Activated CD8-positive, alpha-beta memory T cell treated with anti-CD3 and anti-CD28 coated beads, Interleukin-2, amount 50 U/mL, for 48 hours (primary cell): ENCODE measurements at places on chromosomes 16 and 17.

GRCh38 chr17:62670202-62670821 is 42.8 kb downstream of the MRC2 start:
- no peak for DNase-seq

DNA sequence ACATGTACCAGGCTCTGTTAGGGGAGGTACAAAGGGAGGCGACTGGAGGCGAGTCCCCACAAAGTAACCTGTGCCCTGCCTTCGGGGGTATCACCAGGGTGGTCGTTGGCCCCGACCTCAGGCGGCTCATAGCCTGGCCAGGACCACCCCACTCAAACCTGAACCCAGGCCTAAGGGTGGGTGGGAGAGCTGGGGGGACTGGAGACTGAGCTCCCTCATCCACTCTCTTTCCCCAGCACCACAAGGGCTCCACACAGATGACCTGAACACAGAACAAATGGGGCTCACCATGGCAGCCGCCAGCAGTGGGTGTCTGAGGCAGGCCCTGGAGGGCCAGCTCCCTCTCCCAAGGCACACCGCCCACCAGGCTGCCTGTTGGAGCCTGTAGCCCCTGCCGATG is 120.6 kb upstream of the TNRC6C start:
- no peak for DNase-seq

- DNase-seq, result no peak
These were observed 58.7 kb downstream of the KLHDC4 start for GRCh38 chr16:87707097-87707496.

DNA sequence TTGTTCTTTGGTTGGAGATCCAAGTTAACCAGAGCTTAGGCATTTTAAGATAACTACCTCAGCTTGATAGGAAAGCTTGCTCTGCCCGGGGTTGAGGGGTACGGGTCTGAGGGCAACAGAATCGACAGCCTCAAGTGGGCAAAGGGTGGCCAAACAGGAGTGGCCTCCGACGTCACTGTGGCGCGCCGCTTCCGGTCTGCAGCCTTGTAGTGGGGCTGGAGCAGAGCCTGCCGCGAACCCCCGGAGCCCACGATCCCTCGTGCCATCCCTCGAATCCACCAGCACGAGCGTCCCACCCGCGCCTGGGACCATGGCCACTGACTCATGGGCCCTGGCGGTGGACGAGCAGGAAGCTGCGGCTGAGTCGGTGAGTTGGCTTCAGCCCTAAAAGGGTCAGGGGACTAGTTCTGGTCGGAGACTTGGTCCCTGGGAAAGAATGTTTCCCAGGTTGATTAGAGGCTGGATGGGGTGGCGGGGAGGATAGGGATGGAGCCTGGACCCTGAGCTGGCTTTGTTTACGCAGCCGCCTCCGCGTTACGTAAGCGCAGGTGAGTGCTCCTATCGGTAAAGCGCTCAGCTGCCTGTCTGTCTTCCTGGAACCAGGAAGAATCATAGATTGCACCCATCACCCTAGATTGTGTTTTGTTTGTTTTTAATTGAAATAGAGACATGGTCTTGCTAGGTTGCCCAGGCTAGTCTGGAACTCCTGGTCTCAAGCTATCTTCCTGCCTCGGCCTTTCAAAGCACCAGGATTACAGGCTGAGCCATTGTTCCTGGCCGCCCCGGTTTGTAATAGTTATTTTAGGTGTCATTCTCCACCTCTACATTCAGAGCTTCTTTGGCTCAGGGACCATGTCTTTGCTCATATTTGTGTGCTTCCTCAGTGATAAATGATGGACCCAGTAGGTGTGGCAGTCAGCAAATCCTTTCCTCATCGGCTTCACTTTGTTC is at the start of gene DDX19B:
DDX19B (plus strand) TSS at position 199 of the 951 bp plus-strand sequence; CDS start at position 311, 112 bp downstream.
- DNase-seq, result peak; percentile 84

DNA sequence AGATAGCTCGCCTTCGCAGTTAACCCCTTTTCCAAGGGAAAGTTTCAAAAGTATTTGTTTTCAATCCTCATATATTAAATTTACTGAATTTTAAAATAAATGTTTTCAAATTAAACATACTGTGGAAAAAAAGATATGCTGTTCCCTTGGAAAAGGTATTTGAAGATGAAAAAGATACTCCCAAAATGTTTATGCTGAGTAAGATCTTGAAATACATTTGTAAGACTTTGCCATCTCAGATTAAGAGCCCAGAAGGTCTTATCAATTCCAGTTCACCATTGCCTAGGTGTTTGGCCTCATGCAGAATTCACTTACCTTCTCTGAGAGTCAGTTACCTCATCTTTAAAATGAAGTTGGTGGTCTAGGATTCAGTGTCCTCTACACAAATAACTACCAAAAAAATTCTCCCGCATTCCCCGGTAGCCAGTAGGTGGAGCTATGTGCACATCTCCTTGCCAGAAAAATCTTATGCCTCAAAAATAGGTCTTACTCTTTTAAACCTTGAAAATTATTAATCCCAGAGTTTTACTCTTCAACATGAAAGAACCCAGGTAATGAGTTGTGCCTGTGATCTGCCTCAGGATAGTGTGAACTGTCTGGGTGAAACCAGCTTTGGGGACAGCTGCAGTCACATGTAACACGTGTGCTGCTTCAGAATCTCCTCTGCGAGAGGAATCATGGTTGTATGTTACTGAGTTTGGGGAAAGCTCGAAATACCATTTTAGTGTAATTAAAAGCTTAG is 178.3 kb downstream of the MRTFB start:
- DNase-seq, result no peak

- no peak for DNase-seq
These were observed 13.2 kb downstream of the DYNLRB2 start for GRCh38 chr16:80554033-80554432.

DNA sequence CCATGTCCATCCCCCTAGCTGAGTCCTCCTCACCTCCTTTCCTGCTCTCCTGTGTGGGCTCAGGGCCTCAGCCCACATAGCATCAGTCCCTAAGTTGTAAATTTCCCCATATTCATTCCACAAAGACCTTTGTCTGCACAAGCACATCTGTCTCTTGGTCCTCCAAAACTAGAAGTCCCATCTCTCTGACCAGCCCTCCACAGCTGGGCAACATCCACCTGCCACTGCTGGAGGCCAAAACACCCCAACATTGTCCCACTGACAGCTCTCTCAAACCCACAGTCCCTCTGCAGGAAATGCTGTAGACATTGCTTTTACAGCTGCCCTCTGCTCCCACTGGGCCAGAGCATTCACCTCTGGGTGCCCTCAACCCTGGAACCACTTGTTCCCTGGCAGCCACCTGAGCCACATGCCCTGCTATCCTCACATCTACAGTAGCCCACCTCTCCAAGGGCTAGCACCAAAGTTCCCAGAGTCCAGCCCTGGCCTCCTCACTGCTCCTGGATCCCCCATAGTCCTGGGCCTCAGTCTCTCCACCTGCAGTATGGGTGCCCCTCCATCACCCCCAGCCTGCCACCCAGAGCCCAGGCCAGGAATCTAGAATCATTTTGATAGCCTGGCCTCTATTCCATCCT is 1722.7 kb downstream of the TP53TG3F start:
- no peak for DNase-seq

DNA sequence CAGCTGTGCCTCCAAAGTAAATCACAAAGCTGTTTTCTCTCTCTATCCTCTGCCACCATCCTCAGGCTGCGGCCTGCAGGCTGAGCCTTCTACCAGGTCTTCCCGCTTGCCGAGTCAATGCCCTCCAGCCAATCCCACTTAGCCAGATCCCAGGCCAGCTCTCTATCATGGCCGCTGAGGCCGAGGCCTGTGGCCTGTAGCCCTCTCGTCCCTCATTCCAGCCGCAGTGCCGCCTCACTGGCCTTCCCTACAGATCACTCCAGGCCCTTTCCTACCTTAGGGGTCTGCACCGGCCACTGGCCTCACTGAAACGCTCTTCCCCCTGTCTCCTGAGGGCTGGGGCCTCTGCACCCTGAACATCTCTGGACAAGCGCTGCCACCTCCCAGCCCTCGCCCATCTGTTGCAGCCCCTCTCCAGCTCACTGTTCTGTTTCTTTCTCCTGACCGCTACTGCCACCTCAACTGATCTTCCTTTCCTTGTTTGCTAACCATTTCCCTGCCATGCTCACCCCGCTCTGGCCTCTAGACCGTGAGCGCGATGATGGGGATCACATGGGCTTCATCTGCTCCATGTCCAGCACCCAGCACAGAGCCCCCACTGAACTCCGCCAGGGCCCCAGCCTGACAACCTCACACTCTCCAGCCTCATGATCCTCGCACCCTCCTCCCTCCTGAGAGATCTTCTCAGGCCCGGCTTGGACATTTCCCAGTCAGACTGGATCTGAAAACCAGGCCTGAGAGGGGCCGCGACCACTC is 8.5 kb downstream of the KNOP1 start:
- no peak for DNase-seq

GRCh38 chr16:51167170-51167895 is 16.3 kb upstream of the SALL1 start:
- no peak for DNase-seq

- DNase-seq, result no peak
These were observed 10.7 kb downstream of the RGS11 start for GRCh38 chr16:265002-265529.

DNA sequence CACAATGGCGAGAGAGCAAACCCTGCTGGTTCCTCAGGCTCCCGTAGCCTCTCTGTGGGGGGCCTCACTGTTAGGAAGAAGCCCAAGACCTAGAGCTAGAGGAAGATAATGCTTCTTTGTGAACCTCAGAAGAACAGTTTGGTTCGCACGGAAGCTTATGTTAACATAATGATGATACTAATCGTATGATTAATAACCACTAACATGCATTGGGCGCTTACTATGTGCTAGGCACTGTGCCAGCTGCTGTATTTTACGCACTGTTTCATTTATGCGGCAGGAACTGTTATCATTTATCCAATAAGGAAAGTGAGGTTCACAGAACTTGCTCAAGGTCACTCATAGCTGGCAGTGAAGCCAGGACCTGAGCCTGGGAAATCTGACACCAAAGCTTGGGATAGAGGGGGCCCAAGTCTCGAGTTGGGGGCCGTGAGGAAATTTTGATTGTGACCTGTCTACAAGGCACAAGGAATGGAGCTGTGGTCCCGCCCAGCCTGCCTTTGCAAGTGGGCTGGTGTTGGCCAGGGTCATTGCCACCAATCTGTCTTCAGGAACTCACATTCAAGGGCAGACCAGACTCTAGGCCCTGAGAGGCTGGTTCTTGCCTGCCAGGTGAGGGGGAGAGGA is 6.8 kb downstream of the PRCD start:
- DNase-seq, result no peak

DNA sequence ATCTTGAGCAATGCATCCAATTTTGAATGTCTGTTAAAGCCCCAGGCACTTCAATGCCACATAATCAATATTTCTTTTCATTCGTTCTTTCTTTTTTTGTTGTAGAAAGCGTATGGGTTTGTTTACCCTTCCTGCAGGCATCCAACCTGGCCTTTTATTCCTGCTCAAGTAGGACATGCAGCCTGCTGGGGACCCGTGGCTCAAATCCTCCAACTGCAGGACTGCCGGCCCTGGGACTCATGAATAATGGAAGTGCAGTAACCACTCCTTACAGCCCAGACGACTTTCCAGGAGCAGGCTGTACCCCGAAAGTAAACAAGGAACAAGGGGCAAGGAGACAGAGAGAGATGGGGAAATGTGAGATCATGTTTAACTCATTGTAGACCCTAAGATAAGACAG is 126.4 kb downstream of the SALL1 start:
- no peak for DNase-seq

- no peak for DNase-seq
These were observed 9.7 kb upstream of the DCAF7 start for GRCh38 chr17:63540590-63540989.

DNA sequence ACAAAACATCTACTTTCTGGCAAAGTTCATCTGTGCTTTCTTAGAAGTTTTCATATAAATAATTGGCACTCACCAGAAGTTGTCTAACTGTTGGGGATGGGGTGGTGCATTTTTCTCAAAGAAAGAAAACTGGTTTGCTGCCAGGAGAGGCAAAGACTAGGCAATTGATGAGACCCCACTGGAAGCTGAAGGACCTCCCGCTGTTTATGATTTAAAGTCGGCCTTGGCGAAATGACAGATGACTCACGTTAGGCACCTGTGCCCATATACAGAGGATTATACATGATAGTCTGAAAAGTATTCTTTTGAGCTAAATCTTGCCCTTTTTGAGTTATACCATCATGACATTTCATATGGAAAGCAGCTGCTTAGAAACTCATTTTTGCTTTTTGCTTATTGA is 193.0 kb upstream of the ZFHX3 start:
- DNase-seq, result no peak

DNA sequence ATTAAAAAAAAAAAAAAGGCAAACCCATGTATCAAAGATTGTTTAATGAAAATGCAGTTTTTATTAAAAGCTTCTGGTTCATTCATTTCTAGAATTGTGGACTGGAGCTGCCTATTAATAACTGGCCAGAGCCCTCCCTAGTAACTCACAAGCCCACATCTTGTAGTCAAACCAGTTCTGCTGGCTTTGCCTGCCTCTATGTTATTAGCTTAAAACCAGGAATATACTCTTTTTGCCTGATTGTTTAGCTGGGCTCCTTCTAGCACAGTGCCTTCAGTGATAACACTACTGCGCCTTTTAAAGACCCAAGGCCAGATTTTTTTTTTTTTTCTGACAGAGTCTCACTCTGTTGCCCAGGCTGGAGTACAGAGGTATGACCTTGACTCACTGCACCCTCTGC is 26.0 kb downstream of the TAC4 start:
- no peak for DNase-seq
